Ascending aorta (tissue), 2 donors: ENCODE measurements at places on chromosomes 4 and X. TPM values are rescaled to one million over a fixed set of nuclear protein-coding genes. Genes with fewer than 3 reads are reported as not detected.

Gene RASGEF1B
- 8.4 TPM for total RNA-seq

Gene TLR2
- total RNA-seq = 19.1 TPM

Gene NELFA
- total RNA-seq = 11.9 TPM

Gene GK
- 14.2 TPM for total RNA-seq

Gene HEPH
- 38.8 TPM for total RNA-seq

Gene ARMCX2
- 9.7 TPM for total RNA-seq

Gene SRPX2
- total RNA-seq = 25.0 TPM

- no peak for DNase-seq
Measured at GRCh38 chr4:13615161-13615560, 12.4 kb downstream of the BOD1L1 start.

DNA sequence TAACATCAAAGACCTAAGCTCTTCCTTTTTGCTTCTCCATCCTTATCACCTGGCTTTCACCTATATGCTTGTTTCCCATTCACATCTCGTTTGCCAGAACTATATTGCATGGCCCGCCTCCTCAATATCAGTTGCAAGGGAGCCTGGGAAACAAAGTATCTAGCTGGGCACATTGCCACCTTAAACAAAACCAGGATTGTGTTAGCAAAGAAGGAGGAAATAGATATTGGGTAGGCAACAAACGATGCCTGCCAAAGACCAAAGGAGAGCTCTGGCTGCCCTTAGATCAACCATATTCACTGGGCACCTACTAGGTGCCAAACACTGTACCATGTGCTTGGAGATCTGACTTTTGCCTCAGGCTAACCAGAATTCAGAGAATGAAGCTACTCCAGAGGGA, 107.5 kb downstream of the GRIA3 start:
- DNase-seq = no peak

GRCh38 chrX:37787423-37787869, 7.6 kb downstream of the CYBB start:
- no peak for DNase-seq

DNA sequence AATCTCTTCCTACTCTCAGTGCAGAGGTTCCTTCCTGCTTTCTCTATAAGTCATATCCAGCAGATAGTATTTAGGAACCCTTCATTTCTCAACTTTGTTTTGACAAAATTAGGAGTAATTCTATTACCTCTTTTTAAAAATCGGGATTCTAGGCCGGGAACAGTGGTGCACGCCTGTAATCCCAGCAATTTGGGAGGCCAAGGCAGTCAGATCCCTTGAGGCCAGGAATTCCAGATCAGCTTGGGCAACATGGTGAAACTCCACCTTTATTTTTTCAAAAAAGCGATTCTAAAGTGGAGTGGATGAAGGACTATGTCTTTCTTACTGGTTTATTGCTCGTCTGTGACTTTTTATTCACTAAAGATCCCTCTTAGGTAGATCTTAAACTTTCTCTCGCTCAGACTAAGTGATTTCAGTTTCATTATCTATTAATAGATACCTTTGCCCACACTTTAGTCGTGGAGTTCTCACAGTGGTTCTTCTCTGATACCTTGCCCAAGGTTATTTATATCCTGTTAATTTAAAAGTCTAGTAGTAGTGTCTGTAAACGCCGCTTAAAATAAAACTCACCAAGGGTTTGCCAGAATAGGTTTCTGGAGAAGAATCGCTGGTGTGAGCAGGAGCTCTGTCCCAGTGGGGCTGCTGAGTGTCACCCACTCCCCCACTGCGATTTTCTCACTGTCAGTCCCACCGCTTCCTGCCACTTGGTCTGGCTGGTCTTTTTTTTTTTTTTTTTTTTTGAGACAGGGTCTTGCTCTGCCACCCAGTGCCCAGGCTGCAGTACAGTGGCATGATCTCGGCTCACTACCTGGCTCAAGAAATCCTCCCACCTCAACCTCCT, 27.0 kb upstream of the TMEM131L start:
- no peak for DNase-seq

DNA sequence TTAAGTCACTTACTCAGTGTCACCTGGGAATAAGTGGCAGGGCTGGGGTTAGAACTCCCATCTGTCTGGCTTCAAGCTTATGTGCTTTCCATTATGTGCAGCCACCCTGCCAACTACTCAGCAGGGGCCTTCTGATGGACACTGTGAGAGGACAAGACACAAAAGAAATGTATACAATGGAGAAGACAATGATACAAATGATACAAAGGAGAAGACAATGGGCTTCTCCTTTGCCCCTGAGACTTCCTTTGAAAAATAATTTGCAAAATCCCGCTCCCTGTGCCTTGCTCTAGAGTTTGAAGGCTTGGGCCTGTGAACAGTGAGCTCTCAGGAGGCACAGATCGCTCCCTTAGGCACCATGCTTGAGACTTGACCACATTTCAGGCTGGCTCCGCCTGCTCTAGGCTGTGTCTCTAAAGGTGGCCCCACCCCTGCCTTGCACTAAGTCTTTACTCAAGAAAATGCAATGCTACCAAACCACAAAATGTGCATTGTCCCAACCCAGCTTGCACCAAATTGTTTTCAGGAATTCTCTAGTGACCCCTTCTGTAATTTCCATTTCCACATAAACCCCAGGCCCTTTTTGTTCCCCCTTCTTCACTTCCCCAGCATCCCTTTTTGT, 27.1 kb upstream of the STX18 start:
- no peak for DNase-seq

DNA sequence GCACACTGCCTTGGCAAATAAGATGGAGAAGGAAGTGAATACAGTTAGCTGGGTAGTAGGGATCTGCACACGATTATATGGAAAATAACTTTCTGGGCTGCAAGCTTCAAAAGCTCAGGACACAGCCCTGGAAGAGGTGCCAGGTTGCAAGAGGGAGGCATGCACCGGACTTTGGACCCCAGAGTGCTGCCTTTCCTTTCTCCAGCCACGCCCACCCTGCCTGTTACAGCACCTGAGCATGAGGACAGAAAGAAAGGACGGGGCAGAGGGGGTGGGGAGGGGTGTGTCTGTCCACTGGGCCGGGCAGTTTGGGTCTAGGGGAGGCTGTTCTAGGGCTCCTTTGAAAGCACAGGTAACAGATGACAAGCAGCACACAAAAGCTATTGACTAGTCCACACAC, 152.8 kb downstream of the ENPP6 start:
- DNase-seq = no peak

- DNase-seq = peak; percentile 72
Measured at GRCh38 chr4:102825261-102826091, 1.9 kb downstream of the UBE2D3 start.

DNA sequence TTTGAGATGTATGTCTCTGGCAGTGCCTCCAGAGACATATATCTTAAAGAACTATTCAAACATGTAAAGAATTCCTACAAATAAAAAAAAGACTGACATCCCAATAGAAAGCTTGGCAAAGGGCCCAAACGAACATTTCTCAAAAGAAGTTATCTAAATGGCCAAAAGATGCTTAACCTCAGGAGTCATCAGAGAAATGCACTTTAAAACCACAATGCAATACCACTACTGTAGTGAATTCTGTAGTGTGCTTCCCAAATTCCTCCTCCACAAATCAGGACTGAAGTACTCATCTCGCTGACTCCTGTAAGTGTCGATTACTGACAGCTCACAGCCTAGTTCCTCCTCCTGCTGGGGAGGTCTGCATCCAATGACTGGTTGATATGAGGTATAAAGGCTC, 129.0 kb upstream of the MAMLD1 start:
- no peak for DNase-seq

GRCh38 chr4:128227991-128228571, 59.5 kb downstream of the PGRMC2 start:
- DNase-seq = no peak

DNA sequence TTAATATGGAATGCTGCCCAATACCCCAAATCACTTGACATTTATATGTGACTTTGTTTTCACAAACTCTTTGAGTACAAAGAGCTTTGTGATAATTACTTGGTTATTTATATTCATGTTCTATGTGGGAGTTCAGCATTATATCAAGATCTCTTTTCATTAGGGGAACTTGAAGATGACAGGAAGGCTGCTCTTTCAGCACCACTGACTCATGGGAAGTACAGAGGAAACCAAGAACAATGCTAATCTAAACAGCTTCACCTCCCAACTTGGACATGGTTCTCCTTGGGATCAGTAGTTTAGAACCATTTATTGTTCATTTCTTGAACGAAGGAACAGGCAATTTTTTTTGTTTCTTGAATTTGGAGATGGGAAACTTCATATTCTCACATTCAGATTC, 184.0 kb upstream of the AFF2 start:
- DNase-seq = no peak

- DNase-seq = no peak
Measured at GRCh38 chr4:55949482-55949802, 697 bp downstream of the CEP135 start.

DNA sequence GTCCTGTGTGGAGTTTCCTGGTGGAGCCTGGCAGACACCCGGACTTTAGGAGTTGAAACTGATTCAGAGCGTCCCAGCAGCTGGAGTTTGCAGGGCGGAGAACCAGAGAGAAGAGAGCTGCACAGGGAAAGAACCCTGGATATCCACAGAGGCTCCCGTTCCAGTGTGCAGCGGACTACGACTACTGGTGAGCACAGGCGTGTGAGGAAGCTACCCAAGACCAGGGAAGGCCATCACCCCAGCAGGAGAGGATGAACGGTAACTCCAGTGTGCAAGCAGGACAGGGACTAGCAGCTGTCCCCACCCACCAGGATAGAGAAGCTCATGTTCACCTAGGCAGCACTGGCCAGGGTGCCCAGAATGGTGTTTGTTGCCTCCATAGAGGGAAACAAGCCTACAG, 2.3 kb downstream of the LAGE3 start:
- DNase-seq = no peak

GRCh38 chr4:168451331-168451730, 29.0 kb downstream of the DDX60L start:
- DNase-seq = no peak

GRCh38 chr4:23903859-23904438, 14.1 kb upstream of the PPARGC1A start:
- DNase-seq = no peak

- DNase-seq = peak; percentile 14
Measured at GRCh38 chr4:84814094-84814750, 152.3 kb downstream of the WDFY3 start.

DNA sequence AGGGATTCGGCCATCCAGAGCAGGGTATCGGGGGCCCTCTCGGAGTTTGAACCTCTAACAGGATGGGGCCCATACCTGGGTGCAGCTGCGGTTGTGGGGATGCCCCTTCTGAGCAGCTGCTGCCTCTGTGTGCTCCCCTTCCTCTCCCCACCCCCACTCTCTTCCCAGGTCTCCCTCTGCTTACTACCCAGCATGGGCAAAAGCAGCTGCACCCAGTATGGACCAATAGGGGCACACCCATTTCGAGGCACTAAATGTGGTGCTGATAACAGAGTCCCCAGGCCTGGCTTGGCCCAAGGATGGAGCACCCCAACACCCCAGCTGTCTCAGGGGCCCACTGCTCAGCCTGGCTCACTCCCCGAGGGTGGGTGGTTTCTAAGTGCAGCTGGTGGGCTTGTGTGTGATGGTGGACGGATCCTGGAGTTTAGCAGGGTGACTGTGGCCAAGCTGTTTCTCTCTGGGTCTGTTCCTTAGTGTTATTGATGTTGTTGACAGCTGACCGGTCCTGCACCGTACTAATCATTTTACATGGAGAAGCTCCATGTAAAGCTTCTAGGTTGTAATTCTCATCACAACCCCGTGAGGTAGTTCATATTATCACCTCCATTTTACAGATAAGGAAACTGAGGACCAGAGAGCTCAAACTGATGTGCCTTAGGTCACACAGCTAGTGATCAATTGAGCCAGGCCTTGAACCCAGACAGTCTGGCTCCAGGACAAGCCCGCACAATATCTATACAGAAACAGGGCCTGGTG, 13.1 kb upstream of the KIAA0232 start:
- DNase-seq = no peak

- DNase-seq = no peak
Measured at GRCh38 chr4:80088471-80088870, 15.4 kb upstream of the ANTXR2 start.

DNA sequence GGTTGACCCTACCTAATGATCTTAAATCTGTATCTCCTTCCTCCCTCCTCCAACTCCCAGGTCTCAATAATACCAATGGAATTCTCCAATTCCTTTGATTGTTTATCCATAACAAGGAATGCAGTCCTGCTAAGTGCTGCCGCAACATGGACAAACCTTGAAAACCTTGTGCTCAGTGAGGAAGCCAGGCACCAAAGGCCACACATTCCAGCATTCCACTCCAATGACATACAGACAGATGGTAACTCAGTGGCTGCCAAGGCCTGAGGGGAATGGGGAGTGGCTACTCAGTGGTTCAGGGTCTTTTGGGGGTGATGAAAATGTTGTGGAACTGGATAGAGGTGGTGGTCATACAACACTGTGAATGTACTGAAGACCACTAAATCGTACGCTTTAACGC, 10.4 kb downstream of the HAUS7 start:
- no peak for DNase-seq

GRCh38 chrX:150935467-150935866, 37.0 kb upstream of the CD99L2 start:
- DNase-seq = no peak

DNA sequence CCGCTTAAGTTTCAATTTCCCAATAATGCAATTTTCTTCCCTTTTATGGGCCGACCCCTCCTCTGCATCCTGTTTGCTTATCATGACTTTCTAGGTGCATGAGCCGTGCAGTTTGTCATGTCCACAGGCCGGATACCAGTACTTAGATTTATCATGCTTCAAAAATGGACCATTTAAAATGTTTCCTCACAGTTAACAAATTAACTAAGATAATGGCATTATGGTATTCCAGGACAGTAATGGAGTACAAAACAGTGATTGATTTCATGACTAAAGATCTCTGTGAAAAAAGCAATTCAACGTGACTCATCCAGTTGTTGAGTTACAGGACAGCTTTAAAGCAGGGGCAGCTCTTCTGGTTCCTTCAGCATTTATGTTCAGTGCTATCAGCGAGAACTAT, 23.0 kb downstream of the SNX25 start:
- no peak for DNase-seq

GRCh38 chr4:95614684-95615205, 66.0 kb upstream of the UNC5C start:
- no peak for DNase-seq

DNA sequence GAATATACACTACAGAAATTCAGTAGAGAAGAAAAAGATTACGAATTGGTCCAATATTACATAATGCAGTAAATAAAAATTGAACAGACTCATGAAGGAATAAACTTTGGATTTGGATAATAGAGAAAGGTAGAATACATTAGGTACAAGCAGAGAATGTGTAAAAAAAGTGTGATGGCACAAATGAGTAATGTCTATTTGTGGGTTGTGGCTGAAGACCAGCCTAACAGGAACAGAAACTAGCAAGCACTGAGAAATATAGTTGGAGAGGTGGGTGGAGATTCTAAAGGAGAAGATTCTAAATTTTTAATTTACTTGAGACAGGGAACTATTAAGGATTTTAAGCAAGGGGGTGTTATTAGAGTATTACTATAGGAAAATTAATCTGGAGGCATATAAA, 15.2 kb upstream of the CLOCK start:
- DNase-seq = no peak

DNA sequence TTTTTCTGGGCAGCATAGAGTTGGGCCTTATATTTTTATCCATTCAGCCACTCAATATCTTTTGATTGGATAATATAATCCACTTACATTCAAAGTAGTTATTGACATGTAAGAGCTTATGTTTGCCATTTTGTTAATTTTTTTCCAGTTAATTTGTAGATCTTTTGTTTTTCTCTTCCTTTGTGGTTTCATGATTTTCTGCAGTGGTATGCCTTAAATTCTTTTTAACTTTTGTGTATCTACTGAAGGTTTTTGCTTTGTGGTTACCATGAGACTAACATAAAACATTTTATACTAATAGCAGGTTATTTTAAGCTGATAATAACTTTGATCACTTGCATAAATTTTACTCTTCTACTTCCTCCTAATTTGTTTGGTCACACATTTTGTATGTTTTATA, 140.8 kb upstream of the GATB start:
- no peak for DNase-seq
